ENCODE measurements at places on chromosomes 5 and 9.

GRCh38 chr5:174816858-174817257 lies 92.5 kb downstream of the MSX2 start:
- no peak for DNase-seq

- no peak for DNase-seq
Observed at GRCh38 chr5:18699681-18700080, 1065.4 kb downstream of the TAF11L14 start.

- DNase-seq: no peak
Observed at GRCh38 chr5:118722122-118723020, 266.0 kb downstream of the DTWD2 start.

DNA sequence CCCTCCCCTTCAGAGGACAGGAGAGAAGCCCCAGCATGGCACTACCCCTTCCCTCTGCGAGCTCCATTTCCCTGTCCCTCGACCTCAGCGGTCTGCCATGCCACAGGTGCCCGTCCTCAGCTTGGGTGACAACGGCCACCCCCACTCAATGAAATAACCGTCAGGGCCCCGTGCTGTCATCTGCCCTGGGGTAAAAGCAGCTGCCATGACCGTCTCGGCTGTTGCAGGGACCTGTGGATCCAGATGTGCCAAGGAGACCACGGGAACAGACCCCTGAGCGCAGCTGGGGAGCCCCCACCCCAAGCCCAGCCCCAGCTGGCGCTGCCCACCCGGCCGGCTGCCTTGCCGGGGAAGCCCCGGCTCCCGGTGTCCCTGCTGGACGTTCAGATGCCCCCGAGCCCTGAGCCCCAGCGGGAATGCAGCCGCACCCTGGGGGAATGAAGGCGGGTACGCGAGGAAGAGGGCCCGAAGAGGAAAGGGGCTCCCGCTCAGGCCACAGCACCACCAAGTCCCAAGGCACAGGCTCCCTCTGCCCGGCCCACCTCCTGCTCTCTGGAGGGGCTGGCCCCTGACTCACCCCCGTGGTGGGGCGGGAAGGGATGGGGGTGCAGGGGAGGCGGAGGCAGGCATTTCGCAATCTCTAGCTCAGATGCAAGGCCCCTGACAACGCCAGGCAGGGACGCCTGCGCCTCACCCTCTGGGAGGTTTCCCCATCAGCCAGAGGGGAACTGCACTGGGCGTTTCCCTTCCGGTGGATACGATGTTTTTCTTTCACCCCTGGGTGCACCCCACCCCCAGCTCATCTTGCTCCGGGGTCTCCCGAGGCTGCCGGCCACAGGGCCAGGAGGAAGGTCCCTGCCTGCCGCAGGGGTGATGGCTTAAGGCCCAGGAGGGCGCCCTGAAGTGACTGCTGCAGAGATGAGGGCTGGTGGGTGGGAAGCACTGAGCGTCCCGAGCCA lies 49.2 kb downstream of the NACC2 start:
- DNase-seq: peak; percentile 80

GRCh38 chr5:39201781-39202596 lies 17.4 kb downstream of the FYB1 start:
- no peak for DNase-seq

DNA sequence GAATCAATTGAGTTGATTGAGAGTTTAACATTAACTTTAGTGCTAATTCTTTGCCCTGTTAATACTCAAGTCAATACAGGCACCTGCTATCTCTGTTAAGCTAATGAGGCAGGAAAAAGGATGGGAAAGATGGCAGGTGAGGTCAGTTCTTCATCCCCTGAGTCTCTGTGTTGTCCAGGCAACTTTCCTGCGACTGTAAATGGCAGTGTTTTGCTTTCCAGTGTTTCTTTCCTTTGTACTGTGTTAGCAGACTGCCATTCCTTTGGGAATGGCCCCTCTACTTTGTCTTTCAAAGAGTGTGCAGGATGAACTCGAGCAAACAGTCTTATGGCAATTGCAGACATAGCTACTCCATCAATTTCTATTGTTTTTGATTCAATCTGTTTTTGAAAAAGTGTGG lies 202.2 kb upstream of the VLDLR start:
- no peak for DNase-seq
